Activated CD4-positive, alpha-beta T cell treated with anti-CD3 and anti-CD28 coated beads, Interleukin-2, Interleukin-6, amounts not matched to agents 100 ng/mL and 50 ng/mL, durations not matched to agents 16 hours and 8 hours (primary cell): ENCODE measurements at places on chromosomes 3 and 15.

GRCh38 chr3:139762302-139762701, 84.5 kb upstream of the NMNAT3 start:
- DNase-seq, result no peak

GRCh38 chr15:101382544-101382943, 87.5 kb upstream of the SNRPA1 start:
- DNase-seq, result no peak

DNA sequence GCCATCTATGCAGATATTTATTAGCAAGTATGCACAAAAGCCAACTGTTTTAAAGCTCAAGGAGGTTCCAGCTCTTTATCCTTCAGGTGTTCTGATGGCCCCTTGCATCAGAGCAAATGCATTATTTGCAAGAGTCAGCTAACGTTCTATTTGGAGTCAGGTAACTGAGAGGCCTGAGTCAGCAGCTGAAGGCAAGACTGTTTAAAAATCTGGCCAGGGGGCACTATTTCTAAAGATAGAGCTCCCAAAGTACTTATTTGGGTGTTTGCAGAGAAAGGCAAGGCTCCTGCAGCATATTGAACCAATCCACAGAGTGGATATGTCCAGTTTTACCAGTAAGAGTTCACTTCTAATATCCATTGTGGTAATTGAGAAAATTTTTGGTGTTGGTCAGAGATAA, 146.1 kb downstream of the LRTM1 start:
- DNase-seq, result no peak

- no peak for DNase-seq
Measured at GRCh38 chr15:85094685-85095084, 113.0 kb downstream of the PDE8A start.

DNA sequence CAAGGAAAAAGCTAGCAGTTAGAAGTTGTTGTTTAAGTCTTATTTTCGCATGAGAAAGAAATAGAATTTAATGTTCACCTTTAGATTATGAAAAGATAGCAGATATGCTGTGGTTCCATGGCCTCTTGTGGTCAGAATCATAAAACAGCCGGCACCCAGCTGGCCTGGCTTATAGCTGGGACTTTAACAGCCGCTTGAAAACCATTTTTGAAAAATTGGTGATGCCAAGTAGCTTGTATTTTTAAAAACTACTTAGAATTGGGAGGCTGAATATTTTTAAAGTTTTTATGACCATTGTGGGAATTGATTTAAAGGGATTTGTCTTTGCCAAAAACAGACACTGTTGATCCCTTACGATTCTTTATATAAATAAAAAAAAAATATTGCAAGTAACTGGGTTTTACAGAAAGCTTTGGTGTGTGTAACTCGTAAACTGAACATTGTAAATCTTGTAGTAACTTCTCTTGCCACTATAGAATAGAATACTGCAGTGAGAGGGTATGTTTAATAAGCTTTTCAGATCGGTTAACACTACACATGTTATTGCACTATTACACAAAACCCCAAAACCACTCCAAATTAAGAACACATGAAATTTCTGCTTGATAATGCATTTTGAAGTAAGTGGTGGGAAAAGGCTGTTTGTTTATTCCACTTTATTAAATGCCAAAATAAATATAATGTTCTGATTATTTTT, 6.6 kb downstream of the ARRDC4 start:
- DNase-seq, result no peak

DNA sequence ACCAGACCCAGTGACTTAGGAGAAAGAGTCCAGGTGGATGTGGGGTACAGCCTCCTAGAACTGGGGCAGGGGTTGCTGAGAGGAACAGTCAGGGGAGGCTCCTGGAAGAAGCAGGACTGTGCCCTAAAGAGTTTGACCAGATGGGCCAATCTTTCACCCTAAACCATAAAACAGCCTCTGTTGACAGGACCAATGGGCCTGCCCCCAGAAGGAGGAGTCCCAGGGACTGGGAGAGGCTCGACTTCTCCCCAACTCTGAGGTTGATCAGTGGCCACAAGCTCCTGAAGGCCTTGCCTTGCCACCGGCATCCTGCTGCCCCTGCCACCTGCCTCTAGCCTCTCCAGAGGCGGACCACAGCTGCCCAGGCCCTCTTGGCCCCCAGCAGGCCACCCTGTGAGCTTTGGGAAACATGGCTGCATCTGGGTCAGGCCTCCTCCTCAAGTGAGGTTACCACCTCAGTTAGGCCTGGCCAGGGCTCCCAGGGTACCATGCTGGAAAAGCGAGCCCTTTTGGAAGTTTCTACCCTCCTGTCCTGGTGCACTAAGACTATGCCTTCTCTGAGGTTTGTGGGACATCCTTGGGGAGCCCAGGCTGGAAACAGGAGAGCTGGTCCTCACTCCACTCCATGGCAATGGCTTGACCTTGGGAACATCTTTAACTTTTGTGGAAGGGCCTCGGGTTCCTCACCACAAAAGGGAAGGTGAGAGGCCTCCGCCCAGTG, 2.8 kb downstream of the VIPR1 start:
- DNase-seq, result no peak
